ENCODE measurements at places on chromosomes 3 and 15.

DNA sequence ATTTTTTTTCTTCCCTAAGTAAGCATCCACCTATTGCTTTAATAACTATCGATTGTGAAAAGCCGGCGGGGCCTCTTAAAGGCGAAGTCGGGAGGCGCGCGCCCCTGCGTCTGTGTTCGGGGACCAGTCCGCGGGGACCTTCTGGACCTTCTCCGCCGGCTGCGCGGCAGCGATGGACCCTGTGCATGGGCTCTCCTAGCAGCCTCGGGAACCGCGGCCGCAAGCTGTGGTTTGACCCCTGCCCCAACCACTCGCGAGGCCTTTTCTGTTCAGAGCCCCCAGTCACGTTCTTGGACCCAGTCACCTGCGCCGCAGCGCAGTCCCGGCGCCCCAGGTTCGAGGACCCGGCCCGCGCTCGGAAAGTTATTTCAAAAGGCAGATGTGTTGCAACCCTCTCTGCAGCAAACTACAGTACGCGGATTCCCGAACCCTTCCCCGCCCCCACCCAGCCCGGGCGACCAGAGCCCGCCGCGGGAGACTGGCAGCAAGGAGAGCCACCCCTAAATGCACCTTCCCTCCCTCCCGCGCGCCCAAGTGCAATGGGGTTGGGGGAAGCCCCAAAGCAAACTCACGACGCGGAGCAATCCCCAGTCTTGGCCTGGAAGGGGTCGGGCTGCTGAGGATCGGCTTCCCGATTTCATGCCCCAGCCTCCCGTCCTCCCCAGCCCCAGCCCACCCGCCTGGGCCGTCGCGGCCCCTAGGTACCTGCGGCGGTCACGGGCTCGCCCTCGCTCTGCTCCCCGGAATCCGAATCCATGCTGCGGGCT, 684 bp downstream of the TNFAIP8L3 start:
- DNase-seq = peak; percentile 91

DNA sequence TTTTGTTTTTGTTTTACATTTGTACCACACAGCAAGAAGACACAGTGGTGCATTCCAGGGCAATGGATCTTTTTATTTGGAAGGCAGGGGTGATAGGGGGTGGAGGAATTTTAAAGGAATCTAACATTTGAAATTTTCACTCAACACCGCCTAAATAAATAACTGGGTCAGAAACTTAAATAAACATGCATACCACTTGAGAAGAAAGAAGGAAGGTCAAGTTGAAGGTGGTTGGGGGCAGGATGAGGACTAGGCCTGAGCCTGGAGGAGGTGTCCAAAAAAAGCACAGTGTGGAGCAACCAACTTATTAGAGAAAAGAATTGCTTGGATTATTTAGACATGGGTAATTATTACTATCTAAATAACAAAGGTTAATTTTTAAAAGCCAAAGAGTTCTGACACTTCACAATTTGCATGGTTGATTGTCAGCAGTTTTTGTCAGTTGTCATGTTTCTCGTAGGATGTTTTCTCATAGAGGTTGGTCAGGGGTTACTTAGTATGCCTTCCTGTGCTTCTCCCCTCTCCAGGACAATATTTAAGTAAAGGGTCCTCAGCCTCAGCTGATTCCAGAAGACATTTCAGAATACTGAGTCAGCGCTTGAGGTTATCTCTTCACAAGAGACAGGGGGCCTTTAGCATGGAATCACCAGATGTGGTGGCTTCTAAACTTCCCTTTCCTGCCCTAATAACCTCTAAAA, 173.7 kb upstream of the SLC2A2 start:
- no peak for DNase-seq

GRCh38 chr15:49370782-49371181, 52.3 kb upstream of the FGF7 start:
- no peak for DNase-seq

DNA sequence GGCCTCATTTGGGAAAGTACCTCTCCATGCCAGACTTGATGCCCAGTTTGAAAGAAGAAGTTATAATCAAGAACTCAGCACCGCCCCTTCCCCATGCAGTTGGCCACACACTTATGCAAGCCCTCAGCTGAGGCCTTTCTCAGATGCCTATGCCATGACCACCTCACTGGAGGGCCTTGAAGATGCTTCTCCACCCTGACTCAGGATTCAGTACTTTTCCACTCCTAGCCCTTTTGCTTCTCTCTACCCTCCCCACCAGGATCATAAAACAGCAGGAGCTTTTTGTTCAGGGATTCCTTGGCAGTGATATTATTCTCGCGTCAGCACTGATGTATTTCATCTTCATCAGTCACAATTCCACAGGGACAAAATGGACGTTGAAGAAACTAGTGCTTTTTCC, 313.5 kb downstream of the PYDC2 start:
- DNase-seq = no peak

GRCh38 chr3:127547761-127548605, 42.5 kb downstream of the TPRA1 start:
- DNase-seq = peak; percentile 93

GRCh38 chr3:155362808-155363689, 69.6 kb upstream of the STRIT1 start:
- no peak for DNase-seq
